ENCODE measurements at places on chromosomes 16 and 17. TPM values are rescaled to one million over a fixed set of nuclear protein-coding genes. Genes with fewer than 3 reads are reported as not detected.

HSD17B1 gene
- total RNA-seq, result 0.26 TPM

DNA sequence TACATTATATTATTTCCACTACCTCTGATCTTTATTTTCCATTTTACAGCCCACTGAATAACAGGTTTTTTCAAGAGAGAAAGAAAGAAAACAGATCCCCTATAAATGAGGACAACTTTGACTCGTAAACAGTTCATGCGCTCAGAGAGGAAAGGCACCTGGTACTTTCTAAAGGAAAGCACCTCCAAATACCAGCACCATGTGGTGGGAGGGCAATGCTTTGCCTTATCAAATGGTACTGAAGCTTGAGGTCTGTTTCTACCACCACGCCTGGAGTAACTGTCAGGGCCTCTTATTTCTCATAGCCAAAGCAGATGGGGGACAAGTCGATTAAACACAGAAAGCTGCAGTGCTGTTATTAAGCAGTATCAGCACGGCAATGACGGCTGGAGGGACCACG lies 510.3 kb upstream of the ZFHX3 start:
- DNase-seq, result no peak

GRCh38 chr17:49588726-49589576 lies 13.3 kb downstream of the NXPH3 start:
- no peak for DNase-seq

CCL22 gene
- 1.0 TPM for total RNA-seq

DNA sequence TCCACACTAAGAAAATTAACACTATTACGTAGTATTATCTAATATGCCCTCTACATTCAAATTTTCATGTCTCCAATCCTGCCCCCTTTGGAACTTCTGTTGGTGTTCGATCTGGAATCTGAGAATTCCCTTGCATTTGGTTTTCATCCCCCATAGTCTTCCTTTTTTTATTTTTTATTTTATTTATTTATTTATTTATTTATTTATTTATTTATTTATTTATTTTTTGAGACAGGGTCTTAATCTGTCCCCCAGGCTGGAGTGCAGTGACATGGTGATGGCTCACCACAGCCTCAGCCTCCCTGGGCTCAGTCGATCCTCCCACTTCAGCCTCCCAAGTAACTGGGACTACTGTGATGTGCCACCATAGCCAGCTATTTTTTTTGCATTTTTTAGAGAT lies 589.3 kb downstream of the MAF start:
- no peak for DNase-seq

MAF gene
- 6.0 TPM for total RNA-seq

GRCh38 chr17:41322094-41322902 lies 6.8 kb upstream of the KRTAP17-1 start:
- peak; percentile 28 for DNase-seq

HP gene
- total RNA-seq, result not detected

HOXB1 gene
- not detected for total RNA-seq

- DNase-seq, result no peak
Measured at GRCh38 chr16:89304181-89304851, 86.8 kb downstream of the ZNF778 start.

SKAP1 gene
- 60.3 TPM for total RNA-seq

GRCh38 chr16:31461201-31461920 lies 2.1 kb downstream of the ARMC5 start:
- no peak for DNase-seq

GRCh38 chr17:38419508-38419981 lies 8.7 kb upstream of the ARHGAP23 start:
- no peak for DNase-seq

RAPGEFL1 gene
- 3.1 TPM for total RNA-seq

- DNase-seq, result no peak
Measured at GRCh38 chr17:61669522-61669921, 78.5 kb upstream of the NACA2 start.

EFCAB13 gene
- 7.0 TPM for total RNA-seq

ATP2A3 gene
- total RNA-seq, result 75.5 TPM

- DNase-seq, result no peak
Measured at GRCh38 chr16:81711657-81712319, 67.3 kb upstream of the PLCG2 start.

DNA sequence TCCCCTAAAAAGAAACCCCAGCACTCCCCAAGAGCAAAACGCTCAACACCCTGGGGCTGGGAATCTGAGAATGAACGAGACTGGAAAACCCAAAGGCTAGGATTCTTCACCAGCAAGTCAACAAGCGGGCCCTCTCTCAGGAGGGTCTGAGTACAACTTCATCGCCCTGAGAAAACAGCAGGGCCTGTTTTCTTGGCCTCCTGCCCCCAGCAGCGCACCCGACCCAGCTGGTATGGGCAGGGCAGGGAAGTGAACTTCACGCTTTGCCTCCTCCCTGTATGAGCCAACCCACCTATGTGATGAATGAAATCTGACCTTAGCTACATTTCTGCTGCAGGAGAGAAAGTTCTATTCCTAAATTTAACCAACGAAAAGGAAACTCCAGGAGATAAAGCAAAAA lies 11.1 kb downstream of the NUDT16L1 start:
- DNase-seq, result no peak

MT1H gene
- 5.4 TPM for total RNA-seq
